CD4-positive, alpha-beta T cell treated with Interleukin-2 at 100 ng/mL for 4 hours (primary cell): ENCODE measurements at places on chromosomes 6 and 20.

DNA sequence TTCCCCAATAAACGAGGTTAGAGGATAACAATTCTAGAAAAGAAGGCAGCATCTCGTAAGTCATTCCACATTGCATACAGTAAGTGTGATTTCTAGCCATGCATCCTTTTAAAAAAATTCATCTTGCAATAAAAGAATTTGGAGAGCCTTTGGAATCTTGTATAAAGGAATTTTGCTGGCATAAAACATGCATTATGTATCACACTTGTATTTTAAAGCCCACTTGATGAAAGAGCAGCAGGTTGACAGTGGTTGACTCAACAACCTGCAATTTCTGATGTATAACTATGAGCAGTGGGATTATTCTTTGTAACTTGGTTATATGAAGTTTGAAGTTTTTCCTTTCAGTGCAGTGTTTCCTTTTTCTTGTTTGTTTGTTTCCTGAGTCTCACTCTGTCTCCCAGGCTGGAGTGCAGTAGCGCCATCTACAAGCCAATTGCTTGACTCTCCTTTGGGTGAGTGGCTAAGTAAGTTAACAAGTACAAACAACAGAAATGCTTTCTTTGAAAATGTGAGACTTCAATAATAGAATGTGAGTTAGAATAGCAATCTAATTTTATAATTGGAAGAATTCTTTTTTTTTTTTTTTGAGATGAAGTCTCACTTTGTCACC, 39.9 kb downstream of the JARID2 start:
- no peak for DNase-seq

DNA sequence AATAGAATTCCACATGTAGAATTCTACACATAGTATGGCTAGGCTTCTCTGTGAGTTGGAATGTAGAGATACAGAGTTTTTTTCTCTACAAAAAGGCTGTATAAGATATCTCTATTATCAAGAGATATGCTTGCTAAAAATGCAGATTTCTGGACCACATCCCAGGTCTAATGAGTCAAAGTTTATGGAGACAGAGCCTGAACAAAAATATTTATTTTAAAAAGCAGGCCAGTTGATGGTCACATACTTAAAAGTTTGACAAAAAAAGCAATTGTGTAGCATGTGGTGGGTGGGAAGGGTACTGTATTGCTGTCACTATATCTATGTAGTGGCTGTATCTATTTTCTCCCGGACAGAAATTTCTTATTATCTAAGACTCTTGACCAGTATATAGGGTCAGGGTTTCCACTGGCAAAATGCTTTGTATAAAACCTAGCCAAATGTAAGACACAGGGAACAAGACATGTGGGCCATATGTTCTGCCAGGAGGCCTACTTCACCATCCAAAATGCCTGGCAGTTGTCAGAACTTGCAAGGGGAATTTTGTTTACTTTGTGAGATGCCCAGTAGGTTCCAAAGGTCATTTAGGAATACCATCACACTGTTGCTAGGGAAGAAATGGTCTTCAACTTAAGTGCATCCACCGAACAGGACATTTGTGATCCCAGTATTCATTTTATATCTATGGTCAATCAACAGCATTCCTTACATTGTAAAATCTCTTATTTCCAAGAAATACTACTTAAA, 60.6 kb downstream of the SHPRH start:
- no peak for DNase-seq

DNA sequence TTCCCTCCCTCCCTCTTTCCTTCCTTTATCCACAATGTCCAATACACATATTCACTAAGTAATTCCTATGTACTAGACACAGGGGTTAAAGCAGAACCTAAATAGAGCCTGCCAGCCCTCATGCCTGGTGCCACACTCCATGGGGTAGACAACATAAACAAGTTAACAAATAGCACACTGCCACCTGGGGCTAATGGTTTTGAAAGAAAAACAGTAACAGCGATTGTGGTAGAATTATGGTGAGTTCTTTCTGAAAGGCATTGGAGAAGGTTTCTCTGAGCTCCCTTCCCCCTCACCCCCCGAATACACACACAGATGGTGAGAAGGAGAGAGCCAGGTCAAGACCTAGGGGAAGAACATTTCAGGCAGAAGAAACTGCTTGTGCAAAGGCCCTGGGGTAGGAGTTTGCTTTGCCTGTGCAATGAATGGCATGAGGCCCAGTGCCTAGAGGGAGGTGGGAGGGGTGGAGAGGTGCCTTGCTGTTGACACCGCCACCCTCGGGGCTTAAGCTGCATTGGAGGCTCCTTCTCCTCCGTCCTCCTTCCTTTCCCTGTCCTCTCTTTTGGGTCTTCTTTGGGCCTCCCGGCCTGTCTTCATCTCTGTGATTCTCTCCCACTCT, 502.4 kb upstream of the SULF2 start:
- DNase-seq: no peak

DNA sequence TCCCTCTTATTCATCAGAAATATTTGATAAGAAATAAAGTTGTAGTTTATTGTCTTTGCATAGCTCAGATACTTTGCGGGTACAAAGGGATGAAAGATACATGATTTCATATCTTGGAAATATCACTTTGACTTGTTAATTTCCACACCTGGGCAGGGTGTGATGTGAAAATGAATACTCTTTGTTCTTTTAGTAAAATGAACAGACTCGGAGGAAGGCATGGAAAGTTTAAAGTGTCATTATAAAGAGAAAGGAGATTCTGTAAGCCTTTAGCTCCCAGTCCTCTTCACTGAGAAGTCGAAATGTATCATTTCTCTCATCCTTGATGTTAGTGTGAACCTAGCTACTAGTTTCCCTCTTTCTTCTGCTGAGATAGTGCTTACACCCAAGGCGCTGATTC, 36.7 kb upstream of the AKIRIN2 start:
- no peak for DNase-seq

DNA sequence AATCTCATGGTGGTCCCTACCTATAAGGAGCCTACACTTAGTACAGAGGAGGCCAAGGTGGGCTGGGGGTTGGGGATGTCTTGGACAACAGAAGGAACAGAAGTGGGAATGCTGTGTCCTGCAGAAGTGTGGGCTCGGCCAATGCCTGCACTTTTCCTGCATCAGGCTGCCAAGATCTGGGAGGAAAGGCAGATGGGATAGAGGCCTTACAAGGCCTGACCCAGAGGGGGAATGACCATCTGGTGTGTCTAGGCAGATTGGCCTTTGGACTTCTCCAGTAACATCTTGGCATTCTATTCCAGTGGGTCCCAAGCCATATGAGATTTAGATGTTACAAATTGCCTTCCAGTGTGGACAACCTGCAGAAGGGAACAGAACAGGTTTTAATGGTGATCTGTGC, 124.7 kb upstream of the GPR6 start:
- DNase-seq: no peak

DNA sequence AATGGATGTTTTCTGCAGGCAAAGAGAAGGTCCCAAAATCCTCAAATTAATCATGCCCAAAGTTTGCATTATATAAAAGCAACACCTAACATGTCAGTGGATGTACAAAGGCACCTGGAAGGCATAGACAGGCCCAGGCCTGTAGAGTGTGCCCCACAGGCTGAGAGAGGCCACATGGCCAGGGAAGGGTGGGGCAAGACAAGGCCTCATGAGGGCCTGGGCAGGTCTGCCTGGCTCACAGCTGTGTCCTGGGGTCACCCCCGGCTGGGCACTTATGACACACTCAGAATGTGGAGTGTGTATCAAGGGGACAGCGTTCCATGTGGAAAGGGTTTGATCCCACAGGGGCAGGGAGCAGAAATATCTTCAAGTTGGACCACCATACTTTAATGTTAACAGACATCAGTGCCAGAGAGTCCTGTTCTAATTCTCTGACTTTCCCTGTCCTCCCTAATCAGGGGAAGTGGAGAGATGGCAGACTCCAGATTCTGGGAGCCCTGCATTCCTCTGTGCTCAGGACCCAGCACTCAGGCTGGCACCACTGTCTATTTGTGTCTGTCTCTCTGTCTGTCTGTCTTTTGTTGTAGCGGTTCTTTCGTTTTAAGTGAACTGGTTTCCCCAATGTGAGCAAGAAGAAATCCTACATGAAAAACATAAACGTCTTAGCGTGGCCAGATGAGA, 178.3 kb upstream of the FOXA2 start:
- DNase-seq: no peak
